AG04449 (cell line): ENCODE measurements at places on chromosomes 6 and 20.

GRCh38 chr6:10030942-10031537 lies 383.8 kb downstream of the TFAP2A start:
- no peak for DNase-seq

- DNase-seq, result no peak
These were observed 689.5 kb upstream of the EYS start for GRCh38 chr6:66396549-66396948.

- DNase-seq, result no peak
These were observed 113.1 kb downstream of the ADAT2 start for GRCh38 chr6:143337201-143337949.

DNA sequence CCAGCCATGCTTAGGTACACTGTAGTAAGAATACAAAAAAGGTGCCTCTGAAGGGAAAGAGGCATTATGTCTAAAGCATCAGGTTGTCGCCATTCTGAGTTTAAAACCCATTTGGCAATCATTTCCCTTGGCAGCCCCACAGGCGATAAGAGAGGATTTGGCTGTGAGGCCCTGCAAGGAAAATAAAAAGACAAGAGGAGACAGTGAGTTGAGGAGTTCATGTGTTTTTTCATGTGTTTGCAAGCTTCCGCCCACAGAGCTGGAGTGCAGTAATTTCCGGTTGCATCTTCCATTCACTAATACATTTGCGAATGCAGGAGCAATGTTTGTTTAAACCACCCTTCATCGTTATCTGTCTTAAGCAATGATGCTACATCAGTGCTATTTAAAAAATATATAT lies 138.5 kb upstream of the SOX4 start:
- no peak for DNase-seq

DNA sequence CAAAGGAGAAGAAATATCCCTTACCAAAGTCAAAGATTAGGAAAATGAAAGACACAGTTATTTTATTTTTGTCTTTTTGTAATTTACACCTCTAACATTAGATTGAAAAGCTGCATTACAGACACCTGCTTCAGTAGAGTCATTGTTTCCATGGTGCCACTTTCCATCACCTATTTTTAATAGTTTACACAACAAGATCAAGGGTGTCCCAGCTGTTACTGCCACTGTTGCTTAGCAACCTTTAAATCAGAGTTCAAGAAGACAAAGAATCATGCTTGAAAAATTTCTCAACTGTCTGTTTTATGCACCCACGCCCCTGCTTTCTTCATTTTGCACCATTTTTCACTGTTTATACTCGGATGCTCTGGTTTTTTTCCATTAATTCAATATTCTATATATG lies 668.2 kb upstream of the GJE1 start:
- no peak for DNase-seq

GRCh38 chr6:99614430-99615186 lies 8.0 kb downstream of the PRDM13 start:
- no peak for DNase-seq

- DNase-seq, result no peak
These were observed 8.1 kb upstream of the AHI1 start for GRCh38 chr6:135505648-135506047.

- no peak for DNase-seq
These were observed 810 bp downstream of the LAMP5 start for GRCh38 chr20:9515214-9515585.

GRCh38 chr20:44009679-44009992 lies 95.0 kb downstream of the TOX2 start:
- no peak for DNase-seq

DNA sequence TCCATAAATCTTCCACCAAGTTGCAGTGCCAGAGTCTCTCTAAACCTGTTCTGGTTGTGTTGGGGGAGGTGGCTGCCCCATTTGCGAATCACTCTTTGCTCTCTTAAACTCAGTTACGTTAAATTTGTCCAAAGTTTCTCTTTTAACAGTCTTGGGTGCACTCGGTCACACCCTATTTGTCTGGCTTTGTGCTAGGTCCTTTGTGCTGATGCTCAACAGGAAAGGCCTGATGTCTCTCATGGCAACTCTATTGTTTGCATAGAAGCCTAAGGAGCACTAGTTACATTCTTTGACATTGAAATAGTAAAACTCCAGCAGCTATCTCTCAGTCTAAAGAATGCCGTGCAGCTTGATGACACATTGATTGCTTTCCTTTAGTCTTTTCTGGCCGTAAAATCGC lies 105.1 kb downstream of the TRMT11 start:
- DNase-seq, result no peak

DNA sequence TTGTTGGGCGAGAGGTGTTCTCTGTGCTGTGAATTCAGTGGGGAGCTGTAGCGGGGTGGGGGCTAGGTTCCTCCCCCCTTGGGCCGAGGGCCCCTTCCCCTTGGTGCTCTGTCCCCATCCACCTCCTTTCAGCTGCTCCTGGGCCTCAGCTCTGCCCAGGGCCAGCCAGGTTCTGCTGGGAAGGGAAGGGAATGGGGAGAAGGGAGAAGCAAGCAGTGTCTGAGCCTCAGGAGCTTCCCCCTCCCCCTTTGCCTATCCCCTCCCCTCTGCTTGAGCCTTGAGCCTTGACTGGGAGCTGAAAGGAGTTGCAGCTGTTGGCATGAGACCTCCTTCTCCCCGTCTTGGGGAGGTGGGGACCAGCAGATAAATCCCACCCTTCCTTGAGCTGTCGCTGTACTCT lies 576 bp upstream of the RRP36 start:
- DNase-seq, result no peak

GRCh38 chr6:55108134-55109130 lies 65.9 kb upstream of the HCRTR2 start:
- no peak for DNase-seq

GRCh38 chr20:32521780-32522525 lies 63.2 kb downstream of the NOL4L start:
- DNase-seq, result no peak

GRCh38 chr6:87101067-87101466 lies 6.2 kb upstream of the CGA start:
- DNase-seq, result no peak

GRCh38 chr20:32415494-32415893 lies 57.4 kb downstream of the ASXL1 start:
- no peak for DNase-seq

- no peak for DNase-seq
These were observed 17.9 kb upstream of the SIRPB1 start for GRCh38 chr20:1637755-1638154.

- DNase-seq, result no peak
These were observed 129.9 kb downstream of the FYN start for GRCh38 chr6:111743360-111743759.

GRCh38 chr6:3041147-3041546 lies 27.1 kb upstream of the RIPK1 start:
- DNase-seq, result no peak

DNA sequence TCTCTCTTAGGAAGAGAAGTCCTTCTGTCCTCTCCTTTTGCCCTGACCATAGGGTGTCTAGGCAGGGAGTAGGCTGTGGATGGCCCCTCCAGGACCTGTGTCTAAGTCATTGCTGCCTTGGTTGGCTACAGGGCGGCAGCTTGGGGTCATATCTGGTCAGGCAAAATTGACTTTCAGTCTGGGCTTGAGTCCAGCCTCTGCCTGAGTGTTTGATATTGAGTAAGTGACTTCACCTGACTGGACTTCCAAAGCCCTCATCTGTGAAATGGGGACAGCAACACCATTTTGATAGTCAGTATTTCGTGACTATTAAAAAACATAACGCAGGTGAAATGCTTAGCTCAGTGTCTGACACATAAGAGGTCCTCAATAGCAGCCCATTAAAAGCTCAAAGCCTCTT lies 4.6 kb downstream of the TGM3 start:
- DNase-seq, result no peak

- DNase-seq, result no peak
These were observed 388.4 kb upstream of the JARID2 start for GRCh38 chr6:14857501-14857900.

DNA sequence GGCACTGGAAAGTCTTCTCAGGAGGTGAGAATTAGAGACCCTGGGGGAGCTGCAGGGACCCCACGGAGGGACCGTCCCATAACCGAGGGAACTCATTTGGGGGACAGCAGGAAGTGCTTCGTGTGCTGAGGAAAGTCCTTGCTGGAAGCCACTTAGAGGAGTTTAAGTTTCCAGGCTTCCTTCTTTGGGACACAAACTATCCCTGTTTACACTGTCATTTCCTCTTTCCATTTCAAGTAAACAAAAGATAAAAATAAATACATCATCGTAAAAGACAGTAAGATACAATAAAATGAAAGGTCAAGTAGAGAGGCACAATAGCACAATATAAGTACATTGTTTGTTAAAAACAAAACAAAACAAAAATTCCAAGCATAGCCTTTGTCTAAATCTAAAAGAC lies 101.2 kb downstream of the TTLL2 start:
- DNase-seq, result no peak

DNA sequence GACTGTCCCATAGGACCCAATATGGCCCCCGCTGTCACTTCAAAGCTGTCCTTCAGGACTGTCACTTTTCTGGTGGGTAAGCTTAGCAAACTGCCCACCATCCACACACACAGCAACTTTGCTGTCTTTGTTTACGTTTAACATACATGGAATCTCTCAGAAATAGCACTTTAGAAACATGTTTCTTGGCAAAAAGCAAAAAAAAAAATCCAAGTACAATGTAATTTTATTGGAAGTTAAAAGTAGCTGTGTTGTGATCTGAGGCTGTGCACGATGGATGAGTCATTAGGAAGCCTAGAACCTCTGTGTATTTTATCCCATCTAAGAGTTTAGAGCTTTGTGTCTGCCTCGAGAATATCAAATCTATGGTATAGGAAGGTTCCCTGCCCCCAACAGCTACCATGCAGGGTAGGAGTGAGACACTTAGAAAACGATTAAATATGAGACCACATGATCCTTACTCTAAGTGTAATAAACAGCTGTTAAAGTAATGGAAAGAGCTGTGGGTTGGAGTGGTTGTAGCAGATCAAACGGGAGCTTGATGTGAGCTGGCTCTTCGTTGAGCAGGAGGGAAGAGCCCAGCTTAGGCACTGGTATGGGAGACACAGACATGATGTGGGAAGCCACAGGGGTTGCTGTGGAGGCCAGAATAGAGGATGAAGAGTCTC lies 119.5 kb downstream of the PLEKHG1 start:
- no peak for DNase-seq

GRCh38 chr20:34473262-34473883 lies 42.8 kb upstream of the DYNLRB1 start:
- no peak for DNase-seq

GRCh38 chr6:134420614-134421181 lies 102.8 kb upstream of the SGK1 start:
- DNase-seq, result no peak

- DNase-seq, result no peak
These were observed 6.6 kb downstream of the SLC2A4RG start for GRCh38 chr20:63745961-63746731.

DNA sequence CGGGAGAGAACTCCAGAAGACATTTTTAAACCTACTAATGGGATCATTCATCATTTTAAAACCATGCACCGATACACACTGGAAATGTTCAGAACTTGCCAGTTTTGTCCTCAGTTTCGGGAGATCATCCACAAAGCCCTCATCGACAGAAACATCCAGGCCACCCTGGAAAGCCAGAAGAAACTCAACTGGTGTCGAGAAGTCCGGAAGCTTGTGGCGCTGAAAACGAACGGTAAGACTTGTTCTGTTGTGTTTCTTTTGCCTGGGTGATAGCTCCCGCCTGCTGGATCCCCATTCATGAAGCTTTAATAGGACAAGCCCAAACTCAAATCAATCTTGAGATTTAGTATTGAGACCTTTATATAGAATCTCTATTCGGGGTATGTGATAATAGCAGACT lies 4.2 kb downstream of the TNFAIP3 start:
- DNase-seq, result no peak

GRCh38 chr20:11993886-11994461 lies 76.3 kb downstream of the BTBD3 start:
- no peak for DNase-seq

GRCh38 chr20:47973519-47974233 lies 188.4 kb upstream of the SULF2 start:
- no peak for DNase-seq

DNA sequence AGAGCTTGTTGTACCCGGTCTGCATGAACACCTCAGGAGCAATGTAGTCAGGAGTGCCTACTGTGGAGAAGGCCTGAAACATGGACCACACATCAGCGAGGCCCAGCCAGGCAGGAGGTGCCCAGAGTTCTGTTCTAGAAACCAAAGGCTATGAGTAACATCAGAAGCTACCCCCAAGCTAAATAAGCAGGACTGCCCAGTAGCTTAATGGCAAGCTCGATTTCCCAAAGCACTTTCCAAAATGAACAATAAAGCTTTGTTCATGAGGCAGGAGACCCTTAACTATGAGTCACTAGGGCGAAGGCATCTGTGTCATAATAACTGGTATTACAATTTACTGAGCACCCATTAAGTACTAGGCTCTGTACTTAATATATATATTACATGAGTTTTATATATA lies 47.4 kb downstream of the STK38 start:
- DNase-seq, result no peak

GRCh38 chr20:41902346-41902745 lies 284.2 kb upstream of the CHD6 start:
- DNase-seq, result no peak

GRCh38 chr20:20413810-20414281 lies 45.9 kb downstream of the INSM1 start:
- DNase-seq, result no peak

DNA sequence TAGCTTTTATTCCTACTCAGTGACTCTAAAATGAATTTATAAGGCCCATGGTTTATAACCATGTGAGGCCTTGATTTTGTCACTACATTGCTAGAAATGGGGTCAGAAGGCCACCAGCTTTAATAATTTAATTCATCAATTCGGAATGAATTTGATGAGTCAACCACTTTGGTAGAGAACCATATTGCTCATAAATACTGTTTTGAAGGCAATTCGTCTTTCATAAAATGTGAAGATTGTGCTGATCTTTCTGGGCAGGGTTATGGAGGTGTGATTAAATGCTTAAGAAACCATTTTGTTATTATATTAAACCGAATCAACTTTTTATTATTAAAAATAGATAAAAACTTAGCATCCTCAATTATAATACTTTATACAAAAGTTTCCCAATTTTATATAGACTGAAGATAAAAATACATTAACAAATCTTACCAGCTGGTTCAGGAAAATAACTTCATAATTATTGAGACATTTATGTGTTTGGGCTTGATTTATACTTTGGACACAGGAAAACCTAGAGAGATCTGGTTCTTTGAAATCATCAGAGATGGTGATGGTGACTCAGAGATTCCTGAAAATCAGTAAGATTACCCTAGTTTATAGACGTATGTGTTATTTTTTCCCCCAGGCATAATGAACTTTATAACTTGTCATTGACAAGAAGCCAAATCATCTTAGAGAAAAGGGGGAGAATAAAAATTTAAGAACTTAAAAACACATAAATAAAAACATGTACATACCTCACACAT lies 10.6 kb downstream of the HCRTR2 start:
- DNase-seq, result no peak
